ENCODE measurements at places on chromosomes 2 and 18. TPM values are rescaled to one million over a fixed set of nuclear protein-coding genes. Genes with fewer than 3 reads are reported as not detected.

DNA sequence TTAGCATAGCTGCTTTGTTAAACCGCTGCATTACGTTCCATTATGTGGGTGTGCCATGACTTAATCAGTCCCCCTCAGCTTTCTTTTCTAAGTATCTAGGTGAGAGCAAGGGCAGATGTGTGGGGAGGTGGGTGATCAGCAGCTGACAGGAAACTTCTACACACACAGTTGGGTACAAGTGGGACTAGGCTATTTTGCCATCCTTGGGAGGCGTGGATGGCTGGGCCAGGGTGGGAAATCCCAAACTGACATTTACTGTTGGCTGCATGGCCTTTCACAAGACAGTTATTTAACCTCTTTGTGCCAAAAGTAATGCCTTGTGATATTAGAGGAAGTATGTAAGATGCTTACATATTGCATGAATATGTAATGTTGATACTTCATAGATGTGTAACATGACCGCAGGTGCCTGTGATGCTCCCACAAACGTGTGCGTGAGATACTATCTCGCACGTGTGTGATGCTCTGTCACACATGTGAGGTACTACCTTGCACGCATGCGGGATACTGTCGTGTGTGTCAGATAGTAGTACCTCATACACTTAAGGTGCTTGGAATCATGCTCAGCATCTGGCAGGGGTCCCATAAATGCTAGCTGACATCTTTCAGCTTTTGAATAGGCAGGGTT lies 314.5 kb downstream of the PRKCE start:
- DNase-seq, result no peak

DNA sequence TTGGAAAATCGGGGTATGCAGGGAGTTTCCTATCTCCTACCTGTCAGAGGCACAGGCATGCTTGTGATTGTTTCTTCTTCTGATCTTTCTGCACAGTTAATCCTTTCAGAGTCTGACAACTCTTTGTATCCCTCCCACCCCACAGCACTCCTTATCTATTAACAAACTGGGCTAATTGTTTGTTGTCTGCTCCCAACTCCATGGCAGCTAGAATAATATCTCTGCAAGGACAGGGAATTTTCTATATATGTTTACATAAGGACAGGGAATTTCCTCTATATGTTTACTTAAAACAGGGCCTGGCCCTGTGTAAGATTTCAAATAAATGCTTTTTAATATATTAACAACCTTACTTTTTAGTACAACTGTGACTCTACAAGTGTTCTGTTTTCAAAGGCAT lies 36.0 kb upstream of the VRK2 start:
- DNase-seq, result peak; percentile 45

DNA sequence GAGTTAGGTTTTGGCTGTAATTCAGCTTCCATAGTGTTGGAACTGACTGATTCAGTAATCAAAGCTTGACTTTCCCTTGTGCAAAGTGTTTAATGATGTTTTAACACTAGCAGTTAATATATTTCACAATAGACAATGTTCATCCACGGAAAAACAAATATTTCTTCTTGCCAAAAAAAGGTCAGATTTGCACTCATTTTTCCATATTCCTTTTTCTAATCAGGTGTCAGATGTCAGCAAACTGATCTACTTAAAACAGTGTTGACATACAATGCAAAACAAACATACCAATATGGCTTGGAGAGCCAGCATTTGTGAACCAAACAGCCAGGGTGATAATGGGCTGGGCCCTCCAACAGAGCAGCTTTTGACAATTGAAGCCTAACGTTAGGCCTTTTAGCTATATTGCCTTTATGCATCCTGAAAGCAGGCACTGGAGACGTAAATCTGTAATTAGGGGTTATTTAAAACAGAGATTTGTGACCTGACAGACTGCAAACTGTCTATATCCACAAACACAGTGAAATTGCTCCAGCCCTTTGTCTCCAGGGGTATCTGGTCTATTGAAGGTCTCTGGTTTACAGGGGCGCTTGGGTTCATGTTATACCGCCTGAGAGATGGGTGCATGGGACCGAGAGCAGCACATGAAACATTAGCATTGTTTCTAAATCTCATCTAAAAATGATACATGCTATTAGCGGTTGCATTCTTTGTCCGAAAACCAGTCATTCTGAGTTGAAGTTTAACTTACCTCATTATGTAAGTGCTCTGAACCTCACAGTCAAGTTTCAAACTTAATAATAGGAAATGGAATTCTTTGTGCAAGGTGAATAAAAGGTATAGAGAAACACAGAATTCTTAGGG lies 7.1 kb upstream of the CDCA7 start:
- no peak for DNase-seq

DNA sequence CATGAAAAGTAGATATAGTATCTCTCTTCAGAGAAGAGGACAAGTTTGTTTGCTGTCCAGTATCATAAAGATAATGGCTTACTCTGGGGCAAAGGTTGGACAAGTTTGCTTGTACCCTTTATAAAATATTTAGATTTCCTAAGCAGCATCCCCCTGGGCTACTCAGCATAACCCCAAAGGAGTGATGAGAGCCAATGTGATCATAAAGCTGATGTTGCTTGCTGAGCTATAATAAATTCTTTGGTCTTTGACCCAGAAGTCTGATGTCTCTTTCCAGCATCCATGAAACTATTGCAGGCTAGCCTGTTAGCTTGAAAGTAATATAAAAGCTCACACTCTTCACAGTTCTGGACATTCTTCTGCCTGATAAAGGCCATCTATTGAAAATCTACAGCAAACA lies 138.3 kb upstream of the STON1 start:
- DNase-seq, result no peak

GRCh38 chr18:61699397-61700110 lies 193.3 kb downstream of the RNF152 start:
- DNase-seq, result no peak

- DNase-seq, result no peak
Observed at GRCh38 chr2:160010361-160011145, 51.9 kb downstream of the PLA2R1 start.

- DNase-seq, result no peak
Observed at GRCh38 chr2:63257473-63257872, 206.8 kb downstream of the OTX1 start.

DNA sequence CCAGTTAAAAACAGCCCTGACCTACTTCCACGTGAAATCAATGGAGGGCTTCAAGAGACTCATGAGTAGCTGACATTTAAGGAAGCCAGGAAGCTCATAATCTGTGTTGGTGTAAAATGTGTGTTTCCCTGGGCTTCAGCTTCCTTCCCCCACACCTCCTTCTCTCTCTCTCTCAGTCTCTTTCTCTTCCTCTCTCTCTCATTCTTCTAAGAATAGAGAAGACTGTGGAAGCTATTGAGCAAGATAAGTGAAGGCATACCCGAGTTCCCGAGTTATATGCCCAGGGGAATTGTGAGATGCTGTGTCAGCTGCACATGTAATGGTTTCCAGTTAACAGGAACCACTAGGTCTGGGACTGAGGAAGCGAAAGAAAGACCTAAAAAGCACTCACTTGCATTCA lies 199.4 kb downstream of the NYAP2 start:
- no peak for DNase-seq

DNA sequence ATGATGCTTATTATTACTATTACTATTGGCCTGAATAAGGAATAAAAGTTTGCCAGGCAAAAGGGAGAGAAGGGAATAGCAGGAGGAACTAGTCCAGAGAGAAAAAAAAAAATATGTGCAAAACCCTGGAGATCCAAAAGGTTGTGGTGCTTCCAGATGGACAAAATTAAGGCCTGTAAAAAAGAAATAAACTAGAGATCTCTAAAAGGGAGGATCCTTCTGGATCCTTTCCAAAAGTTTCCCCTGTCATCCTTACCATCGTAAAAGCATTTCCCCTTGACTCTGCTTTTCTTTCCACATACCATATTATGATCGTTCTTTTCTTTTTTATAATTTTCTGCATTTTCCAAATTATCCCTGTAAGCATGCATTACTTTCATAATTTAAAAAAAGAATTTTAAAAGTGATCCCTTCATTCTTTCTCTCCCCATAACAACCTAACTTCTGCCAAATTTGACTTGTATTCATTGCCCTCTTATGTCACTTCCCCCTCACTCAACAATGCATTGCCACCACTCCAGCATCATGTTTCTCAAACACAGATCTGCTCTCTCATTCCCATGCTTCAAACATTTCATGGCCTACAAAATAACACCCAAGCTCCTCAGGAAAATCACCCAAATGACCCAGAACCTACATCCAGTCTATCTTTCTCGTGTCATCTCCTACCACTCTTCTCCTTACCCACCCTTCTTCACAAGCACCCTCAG lies 40.3 kb downstream of the RBMS1 start:
- no peak for DNase-seq

- no peak for DNase-seq
Observed at GRCh38 chr2:187296869-187297268, 151.2 kb downstream of the CALCRL start.

- no peak for DNase-seq
Observed at GRCh38 chr2:45826884-45827635, 175.6 kb downstream of the PRKCE start.

DNA sequence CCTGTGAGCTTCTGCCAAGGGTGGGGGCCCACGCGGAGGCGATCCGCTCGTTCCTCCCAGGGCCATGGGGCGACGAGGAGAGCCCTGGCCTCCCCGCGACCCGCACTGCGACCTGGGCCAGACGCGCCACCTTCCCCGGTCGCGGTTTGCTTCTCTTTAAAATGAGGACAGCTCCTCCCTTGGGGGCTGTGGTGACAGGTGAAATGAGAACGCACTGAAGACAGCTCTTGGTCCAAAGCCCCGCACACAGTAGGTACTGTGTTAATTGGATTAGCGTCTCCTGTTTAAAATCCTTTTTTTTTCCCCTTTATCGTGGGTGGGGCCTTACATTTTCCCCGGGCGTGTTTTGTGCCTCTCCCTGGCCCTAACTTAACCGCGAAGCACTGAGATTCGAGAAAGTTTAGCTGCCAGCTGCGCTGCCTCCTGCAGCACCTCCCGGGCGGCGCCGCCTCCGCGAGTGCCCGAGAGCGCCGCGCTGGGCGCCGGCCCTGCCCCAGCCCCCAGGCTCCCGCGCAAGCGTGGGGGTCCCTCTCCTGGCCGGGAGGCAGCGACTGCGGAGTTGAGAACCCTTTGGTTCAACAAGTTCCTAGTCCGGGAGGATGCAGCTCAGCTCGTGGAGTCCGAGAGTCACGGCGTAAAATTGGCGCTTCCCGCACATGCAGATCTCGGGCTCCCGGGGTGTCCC lies 1.1 kb downstream of the HPCAL1 start:
- DNase-seq, result no peak

DNA sequence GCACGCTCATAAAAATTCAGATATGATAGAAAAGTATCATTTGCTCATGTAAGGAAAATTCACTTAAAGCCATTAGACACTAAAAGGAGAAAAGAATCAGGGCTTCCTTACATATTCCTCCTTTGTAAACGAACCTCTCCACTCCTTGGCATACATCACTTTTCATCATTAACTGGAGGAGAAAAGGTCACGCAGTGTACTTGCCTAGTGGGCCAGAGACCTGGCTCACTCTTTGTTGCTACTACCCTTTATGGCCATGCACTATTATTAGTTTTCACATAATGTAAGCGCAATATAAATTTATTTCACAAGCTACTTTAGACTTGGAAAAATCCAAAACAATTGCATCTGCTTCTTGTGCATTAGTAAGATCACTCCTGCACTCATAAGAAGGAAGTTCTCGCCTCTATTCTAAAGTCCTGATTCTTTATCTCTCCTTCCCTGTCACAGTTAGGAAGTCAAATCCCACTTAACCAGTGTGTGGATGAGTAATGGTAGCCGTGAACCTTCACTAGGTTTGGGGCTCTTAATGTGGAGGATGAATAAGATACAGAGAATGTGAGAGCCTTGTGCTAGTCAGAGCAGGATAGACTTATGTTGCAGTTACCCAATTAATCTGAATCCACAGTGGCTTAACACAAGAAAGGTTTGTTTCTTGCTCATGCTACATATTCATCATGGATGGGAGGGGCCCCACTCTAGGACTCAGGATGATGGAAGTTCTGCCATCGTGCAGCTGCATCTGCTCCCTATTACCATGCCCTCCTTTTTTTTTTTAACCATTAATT lies 115.0 kb upstream of the GLS start:
- no peak for DNase-seq

DNA sequence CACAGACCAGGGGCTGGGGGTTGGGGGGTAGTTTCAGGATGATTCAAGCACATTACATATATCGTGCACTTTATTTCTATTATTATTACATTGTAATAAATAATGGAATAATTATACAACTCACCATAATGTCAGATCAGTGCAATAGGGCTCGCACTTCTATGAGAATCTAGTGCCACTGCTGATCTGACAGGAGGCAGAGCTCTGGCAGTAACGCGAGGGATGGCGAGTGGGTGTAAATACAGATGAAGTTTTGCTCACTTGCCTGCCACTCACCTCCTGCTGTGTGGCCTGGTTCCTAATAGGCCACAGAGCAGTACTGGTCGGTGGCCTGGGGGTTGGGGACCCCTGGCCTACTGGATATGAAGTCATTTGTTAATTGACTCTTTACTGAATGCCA lies 190.5 kb downstream of the CLIP4 start:
- no peak for DNase-seq

DNA sequence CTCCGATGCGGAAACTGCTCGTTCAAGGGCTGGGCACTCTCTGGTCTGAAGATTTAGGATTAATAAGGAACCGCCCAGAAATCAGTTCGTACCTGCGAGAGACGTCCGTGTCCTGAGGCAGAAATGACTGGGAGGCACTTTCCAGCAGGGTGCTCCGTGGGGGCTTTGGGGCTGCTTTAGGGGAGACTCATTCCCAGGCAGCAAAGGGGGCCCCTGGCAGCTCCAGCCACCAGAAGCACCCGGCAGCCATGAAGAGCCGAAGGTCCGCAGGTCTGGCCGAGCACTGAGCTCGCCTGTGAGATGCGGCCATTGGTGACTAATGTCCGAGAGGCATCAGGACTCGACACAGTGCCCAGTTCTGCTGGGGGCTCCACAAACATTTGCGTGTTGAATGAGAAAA lies 20.9 kb downstream of the KCNG2 start:
- no peak for DNase-seq

DNA sequence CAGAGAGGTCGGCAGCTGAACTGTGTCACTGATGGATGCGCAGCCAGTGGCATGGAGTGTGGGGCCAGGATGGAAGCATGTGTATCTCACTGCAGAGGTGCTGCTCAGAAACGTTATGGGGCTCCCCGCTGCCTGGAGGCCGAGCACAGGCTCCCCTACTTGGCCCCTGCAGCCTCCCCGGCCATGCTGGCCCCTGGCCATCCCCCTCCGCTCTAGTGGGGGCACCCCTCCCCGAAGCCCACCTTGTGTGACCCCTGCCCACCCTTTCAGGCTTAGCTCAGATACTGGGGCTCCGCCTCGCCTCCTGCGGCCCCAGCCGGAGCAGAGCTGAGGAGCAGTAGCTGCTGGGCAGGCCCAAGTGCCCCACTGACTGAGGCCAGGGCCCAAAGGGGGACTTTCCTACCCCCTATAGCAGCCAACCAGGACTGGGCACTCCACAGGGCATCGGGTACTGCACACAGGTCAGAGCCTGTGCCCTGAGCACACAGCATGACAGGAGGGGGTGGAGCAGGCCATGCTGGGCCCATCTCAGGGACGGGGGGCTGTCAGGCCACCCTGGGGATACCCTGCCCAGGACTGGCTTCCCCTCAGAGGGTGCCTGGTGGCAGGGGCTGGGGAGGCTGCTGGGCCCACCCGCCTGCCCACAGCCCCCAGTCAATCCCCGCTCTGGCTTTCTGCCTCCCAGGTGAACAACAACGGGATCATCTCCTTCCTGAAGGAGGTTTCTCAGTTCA lies 31.3 kb downstream of the SNED1 start:
- DNase-seq, result no peak

CPLX4 gene
- polyA plus RNA-seq, result not detected

AGXT gene
- polyA plus RNA-seq, result not detected

RESP18 gene
- not detected for polyA plus RNA-seq

SRD5A2 gene
- 0.01 TPM for polyA plus RNA-seq

FARSB gene
- 41.0 TPM for polyA plus RNA-seq

COL6A3 gene
- 0.10 TPM for polyA plus RNA-seq

AGAP1 gene
- polyA plus RNA-seq, result 20.6 TPM

DNAJC5G gene
- not detected for polyA plus RNA-seq

REG1A gene
- polyA plus RNA-seq, result not detected

KCNE4 gene
- 2.3 TPM for polyA plus RNA-seq
